ENCODE measurements at places on chromosomes 5 and 9.

- DNase-seq = no peak
These were observed 21.4 kb downstream of the GARNL3 start for GRCh38 chr9:127285965-127286364.

DNA sequence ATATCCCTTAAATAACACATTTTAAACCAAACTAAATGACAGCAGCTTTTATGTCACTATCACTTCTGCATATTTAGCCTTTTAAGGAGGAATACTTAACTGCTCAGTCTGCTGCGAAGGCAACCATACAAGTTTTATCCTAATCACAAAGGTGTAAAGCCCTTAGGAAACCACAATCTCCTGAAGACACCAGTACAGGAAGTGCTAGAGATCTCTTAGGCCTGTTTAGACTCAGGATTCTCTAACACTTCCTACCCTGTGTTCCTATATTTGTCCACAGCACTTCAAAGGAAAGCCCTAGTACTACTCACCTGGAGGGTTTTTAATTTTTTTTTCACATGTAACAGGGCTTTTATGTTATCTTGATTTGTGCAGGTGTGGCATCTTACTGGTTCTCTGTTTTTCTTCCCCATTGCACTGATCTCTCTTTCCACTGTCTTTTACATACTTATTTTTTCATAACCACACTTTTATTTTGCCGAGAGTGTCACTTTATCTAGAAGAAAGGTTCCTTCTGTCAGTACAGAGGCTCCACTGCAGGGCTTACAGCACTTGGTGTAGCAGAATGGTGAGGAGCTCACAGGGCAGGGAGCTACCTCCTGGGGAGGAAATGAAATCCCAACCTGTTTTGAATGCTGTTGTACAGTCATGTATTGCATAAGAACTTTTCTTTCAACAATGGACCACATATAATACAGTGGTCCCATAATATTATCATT, 1060.6 kb upstream of the ACO1 start:
- DNase-seq = no peak

- DNase-seq = no peak
These were observed 181.8 kb downstream of the SAXO1 start for GRCh38 chr9:18851069-18851795.

- no peak for DNase-seq
These were observed 2.4 kb upstream of the RXFP3 start for GRCh38 chr5:33933723-33934169.

DNA sequence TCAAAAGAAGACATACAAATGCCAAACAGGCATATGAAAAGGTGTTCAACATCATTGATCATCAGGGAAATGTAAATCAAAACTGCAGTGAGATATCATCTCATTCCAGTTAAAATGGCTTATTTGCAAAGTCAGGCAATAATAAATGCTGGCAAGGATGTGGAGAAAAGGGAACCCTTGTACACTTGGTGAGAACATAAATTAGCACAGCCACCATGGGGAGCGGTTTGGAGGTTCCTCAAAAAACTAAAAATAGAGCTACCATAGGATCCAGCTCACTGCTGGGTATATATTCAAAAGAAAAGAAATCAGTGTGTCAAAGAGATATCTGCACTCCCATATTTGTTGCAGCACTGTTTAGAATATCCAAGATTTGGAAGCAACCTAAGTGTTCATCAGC, 50.3 kb downstream of the AP3S1 start:
- DNase-seq = no peak

GRCh38 chr5:103094737-103095136, 25.2 kb downstream of the GIN1 start:
- no peak for DNase-seq

DNA sequence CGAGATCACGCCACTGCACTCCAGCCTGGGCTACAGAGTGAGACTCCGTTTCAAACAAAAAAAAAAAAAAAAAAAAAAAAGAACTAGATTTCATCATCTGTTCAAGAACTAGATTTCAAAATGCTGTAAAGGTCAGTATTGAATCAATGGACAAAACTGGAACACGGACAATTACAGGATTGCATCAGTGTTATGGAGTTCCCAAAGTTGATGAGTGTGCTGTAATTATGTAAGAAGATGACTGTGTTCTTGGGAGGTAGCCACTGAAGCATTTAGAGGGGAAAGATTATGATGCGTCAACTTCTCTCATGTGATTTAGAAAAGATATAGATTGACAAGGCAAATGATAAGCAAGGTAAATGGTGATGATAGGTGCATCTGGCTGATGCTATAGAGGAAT, 6.5 kb downstream of the FAM240B start:
- no peak for DNase-seq

- DNase-seq = no peak
These were observed 3.7 kb upstream of the HOMER1 start for GRCh38 chr5:79517601-79518000.

- DNase-seq = no peak
These were observed 7.0 kb upstream of the RASGEF1C start for GRCh38 chr5:180215783-180216630.

- DNase-seq = no peak
These were observed 238.6 kb upstream of the TMEM161B start for GRCh38 chr5:88507261-88507660.

DNA sequence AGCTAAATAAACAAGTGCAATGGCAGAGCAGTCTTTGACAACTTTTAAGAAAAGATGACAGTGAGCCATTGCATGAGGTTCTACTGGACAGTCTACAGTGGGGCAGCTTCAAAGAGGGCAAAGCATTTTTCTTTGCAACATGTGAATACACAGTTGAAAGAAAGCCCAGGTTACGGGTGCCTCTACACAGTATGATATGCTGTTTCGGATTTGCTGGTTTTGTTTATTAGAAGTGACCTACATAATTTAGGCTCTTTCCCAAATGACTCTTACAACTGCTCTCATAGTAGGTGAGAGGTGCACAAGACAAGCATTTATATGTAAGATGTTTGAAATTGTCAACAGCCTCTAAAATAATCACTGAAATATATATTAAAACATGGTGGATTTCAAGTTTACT, 62.4 kb downstream of the MEF2C start:
- no peak for DNase-seq

DNA sequence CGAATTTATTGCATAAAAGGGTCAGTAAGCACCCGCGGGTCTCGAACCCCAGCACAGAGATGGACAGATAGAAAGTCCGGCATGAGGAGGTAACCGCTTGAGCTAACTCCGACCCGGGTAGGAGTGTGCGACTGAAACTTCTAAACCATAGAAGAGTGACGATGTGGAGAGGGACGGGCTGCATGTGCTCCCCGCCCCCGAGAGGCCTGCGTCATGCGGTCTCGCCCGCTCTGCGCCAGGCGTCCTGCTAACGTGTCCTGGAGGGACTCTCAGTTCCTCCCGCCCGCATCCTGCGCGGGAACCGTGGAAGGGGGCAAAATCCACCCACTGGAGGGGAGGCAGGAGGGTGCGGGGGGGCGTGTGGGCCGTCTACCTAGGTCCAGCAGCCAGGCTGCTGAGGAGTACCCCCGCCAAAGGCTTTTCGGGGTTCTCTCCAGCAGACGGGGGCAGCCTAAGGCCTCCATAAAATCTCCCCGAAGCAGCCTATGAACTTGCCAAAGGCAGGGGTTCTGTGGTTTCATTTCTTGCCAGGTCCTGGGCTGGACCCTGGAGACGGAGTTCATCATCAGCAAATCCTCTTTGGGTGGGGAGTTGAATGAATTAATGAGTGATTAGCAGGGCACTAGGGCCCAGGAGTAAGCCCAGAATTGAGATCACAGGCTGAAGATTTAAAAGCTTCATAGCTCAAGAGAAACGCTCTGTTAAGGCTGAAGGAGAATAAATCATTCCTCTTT, 51.9 kb downstream of the TGFBI start:
- peak; percentile 45 for DNase-seq

GRCh38 chr5:142643634-142644033, 42.3 kb downstream of the FGF1 start:
- DNase-seq = no peak

- DNase-seq = no peak
These were observed 91.1 kb downstream of the ZNF608 start for GRCh38 chr5:124655251-124655917.

DNA sequence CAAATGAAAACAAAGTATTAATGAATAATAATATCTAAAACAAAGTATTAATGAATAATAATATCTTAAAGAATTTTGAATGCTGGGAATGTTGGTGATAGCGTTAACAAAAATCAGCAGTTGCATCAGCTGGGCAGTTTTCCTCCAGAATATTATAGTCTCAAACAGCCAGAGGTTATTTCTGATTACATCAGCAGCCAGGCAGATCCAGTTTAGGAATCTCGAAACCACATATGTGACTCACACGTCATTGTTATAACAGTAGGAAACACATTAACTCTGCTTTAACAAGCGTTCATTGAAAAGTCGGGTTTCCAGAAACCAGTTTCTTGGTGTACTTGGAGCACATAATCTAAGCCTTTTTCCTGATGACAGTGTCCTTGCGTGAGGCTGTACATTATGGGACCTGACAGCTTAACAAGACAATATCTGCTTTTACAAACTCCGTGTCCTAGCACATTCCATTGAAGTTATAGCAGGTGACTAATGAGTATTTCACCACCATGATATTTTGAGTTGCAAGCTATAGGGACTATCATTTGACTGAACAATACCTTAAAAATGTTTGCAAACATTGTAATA, 559.5 kb upstream of the KLF4 start:
- DNase-seq = no peak

GRCh38 chr9:20884985-20885593, 146.4 kb downstream of the HACD4 start:
- DNase-seq = peak; percentile 50

GRCh38 chr9:69798744-69799143, 21.9 kb upstream of the CFAP95 start:
- no peak for DNase-seq

- DNase-seq = peak; percentile 2
These were observed 4.8 kb upstream of the CHD1 start for GRCh38 chr5:98933445-98934072.

DNA sequence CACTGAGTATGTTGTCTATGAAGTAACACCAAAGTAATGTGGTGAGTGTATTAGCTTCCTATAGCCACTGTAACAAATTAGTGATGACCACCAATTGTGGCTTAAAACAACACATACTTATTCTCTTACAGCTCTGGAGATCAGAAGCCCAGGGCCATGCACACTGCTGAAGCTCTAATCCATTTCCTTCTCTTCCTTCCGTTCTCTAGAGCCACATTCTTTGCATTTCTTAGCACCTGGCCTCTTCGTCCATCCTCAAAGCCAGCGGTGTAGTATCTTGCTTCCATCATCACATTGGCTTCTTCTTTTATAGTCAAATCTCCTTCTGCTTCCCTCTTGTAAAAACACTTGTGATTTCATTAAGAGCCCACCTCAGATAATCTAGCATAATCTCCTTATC, 230.3 kb upstream of the RFX3 start:
- no peak for DNase-seq

DNA sequence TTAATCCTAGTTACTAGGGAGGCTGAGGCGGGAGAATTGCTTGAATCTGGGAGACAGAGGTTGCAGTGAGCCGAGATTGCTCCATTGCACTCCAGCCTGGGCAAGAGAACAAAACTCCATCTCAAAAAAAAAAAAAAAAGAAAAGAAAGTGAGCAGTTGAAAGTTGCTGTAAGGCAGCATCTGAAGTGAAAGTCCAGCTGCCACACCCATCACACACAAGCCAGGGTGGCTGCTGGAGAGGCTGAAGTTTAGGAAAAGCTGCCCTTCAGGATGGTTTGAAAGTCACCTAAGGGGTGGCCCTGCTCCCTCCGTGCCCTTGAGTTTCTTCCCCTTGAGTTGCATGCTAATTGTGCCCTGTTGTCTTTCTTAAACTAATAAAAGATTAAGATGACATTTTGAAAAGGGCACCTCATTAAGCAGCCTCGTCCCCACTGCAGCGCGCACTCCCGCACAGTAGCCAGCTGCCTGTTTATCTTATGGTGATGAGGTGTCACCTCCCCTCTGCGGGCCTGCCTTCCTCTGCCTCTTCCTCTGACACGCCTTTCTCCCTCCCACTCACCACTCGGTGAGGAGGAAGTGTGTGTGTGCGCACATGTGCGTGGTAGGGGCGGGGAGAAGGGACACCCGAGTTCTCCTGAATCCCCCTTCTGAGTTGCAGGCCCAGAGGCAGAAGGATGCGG, 104.2 kb upstream of the PANK3 start:
- no peak for DNase-seq

DNA sequence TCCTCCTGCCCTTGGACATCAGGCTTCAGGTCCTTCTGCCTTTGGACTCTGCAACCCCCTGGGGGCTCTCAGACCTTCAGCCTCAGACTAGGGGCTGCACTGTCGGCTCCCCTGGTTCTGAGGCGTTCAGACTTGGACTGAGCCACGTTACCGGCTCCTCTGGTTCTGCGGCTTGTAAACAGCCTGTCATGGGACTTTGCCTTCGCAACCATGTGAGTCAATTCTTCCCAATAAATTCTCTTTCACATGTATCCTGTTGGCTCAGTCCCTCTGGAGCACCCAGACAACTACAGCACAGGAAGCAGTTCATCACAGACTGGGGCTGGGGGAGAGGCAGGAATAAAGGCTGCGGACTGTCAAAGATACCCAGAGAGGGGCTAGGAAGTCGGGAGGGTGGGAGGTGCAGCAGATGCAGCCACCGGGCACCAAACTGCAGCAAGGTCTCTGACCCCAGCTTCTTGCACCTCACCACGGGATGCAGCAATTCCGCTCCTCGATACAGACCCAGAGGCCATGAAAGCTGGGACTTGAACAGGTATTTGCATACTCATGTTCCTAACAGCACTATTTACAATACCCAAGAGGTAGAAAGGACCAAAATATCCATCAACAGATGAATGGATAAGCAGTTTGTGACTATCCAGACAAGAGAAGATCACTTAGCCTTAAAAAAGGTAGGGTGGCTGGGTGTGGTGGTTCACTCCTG, 100.8 kb downstream of the COL23A1 start:
- DNase-seq = no peak

GRCh38 chr5:61416420-61416819, 84.4 kb downstream of the ZSWIM6 start:
- no peak for DNase-seq

Measured in T-helper 9 cell (primary cell).